Fibroblast of skin of right quadriceps (primary cell): ENCODE measurements at places on chromosomes 6 and 20.

DNA sequence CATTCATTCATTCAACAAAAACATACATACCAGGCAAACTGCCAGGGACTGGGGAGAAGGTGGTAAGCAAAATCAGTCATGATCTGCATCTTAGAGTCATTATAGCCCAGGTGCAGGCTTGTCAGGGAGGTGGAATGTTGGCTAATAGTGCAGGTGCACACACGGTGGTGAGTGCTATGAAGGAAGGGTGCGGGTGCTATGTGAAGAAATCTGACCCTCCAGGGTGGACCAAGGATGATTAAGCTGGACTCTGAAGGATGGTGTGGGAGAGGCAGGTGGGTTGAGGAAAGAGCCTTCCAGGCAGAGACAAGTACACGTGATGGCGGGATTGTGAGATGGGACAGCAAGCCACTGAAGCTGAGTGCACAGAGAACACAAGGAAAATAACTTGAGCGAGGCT lies 77.4 kb downstream of the B3GAT2 start:
- no peak for DNase-seq

DNA sequence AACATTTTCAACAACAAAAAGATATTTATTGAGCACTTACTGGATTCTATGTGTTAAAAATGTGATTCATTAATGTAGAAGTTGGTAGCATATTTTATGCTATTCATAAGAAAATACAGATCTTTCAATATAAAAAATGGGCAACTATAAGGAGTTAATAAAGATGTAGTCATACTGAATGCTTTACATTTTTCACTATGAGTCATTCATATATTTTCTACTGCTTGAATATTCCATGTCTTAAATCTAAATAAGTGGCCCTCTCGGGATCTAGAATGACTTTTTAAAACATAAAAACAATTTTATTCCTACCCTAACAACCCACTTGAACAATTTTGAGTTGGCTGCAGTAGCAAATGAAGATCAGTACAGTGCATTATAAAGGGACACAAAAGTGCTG lies 362.1 kb downstream of the PHF3 start:
- DNase-seq, result peak; percentile 35

- no peak for DNase-seq
These were observed 122.6 kb upstream of the ID4 start for GRCh38 chr6:19714434-19715166.

DNA sequence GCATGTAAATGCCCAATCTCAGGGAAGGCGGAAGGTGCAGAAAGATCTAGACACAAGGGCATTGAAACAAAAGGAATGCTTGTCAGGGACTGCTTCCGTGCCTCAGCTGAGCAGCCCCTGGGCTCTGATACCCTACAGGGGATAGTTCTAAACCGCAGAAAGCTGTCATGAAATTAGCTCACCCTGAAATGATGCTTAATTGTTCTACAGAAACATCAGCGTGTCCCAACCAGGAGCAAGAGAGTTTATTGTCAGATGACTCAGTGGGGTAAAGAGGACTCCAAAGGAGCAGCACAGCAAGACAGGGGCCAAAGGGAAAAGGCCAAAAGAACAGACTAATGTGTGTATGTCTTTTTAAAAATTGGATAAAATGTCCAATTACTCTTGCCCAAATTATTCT lies 258.4 kb upstream of the JARID2 start:
- no peak for DNase-seq

- DNase-seq, result no peak
These were observed 50.5 kb upstream of the GCM1 start for GRCh38 chr6:53199156-53199555.

- peak; percentile 70 for DNase-seq
These were observed 85.4 kb upstream of the PRSS16 start for GRCh38 chr6:27161946-27162603.

GRCh38 chr20:31565699-31566318 lies 39.3 kb upstream of the ID1 start:
- no peak for DNase-seq

DNA sequence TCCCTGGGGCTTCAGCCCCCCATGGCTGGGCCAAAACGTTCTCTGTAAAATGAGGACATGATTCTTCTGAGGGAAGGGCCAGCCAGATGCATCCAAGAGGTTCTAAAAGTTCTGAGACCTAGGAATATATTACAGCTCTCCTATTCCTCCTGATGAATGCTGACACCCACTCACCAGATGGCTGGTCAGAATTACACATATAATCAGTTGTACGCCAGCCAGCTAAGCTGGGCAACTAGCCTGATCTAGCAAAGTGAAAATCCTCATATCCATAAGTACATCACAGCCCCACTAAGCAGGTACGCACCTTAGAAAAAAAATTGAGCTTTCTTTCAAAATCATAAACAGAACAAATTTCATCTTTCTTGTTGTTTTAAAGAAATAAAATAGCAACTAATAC lies 34.8 kb downstream of the C6orf118 start:
- DNase-seq, result no peak

DNA sequence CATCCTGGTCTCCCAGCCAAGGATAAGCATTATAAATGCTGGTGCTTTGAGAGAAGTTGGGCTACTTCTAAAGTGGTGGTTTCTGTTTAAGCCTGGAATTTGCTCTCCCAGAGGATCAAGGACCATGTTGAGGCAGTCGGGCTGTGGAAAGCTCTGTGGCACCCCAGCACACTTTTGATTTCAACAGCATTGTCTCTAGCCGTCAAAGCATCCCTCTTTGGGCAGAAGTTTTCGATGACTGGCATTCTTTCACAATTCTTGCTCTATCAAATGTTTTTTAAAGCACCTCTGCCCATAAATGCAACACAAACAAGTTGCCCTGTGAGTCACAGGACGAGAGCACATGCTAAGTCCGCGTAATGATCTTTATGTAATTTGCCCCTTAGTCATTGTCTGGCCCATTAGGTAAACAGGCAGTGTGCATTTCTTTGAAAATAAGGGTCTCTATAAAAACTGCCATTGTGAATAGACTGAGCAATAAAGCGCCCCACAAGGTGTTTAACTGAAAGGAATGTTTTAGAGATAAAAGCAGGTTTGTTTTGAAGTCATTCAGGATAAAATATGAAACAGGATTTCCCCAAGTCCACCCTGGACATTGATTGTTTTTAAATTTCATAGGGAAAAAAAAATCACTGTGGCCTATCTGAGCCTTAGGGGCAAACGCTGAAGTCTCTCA lies 44.7 kb upstream of the FOXQ1 start:
- no peak for DNase-seq

DNA sequence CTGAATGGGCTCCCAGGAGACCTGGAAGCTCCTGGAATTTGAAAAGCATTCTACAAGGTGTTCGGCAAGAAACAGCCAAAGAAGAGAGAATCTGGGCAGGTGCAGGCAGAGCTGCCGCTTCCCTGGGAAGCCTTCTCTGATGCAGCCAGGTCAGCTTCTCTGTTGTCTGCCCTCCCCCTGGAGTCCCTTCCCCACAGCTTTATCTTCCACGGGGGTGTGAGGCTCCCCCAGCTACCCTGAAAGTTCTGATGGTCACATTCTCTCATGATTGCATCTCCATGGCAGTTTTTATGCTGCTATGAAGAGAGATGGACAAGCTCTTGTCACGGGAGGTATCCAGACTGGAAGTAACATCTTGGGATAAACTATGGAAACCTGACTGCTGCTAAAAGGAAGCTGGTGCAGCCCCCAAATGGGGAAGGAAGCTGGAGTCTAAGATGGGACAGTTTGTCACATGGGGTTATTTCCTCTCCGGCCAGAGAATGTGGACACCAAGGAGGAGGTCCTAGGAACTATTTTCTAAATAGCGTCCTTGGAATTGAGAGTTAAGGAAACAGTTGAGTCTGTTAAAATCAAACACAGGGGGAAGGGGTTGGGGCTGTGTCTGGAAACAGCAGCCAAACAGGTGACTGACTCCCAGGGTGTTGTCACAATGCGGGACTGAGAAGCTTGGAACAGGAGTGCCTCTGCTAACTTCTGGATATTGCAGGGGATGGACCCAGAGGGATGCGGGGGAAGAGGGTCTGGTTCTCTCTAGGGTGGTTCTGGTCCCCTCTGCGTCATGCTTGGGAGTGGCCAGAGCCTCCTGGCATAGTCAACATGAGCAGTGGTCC lies 91.1 kb downstream of the ASXL1 start:
- DNase-seq, result no peak

- DNase-seq, result peak; percentile 15
These were observed 579.1 kb downstream of the BMP2 start for GRCh38 chr20:7346562-7346961.

DNA sequence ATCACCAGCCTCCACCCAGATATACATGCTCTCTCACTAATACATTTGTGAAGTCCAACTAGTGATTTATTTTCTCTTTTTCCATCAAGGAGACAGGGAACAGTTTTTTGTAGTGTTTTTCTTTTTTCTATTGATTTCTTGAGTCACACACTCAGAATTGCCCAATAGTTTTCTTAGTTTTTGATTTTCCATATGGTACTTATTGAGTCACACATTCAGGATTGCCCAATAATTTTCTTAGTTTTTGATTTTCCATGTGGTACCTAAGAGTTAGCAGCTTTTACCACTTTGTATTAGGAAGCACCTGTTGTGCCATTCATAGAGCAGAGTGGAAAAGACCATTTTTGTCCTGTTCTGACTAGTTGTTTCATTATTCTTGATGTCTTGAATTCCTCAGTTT lies 1268.8 kb downstream of the EPHA7 start:
- no peak for DNase-seq

- DNase-seq, result no peak
These were observed 44.8 kb upstream of the BCLAF1 start for GRCh38 chr6:136334465-136334846.

DNA sequence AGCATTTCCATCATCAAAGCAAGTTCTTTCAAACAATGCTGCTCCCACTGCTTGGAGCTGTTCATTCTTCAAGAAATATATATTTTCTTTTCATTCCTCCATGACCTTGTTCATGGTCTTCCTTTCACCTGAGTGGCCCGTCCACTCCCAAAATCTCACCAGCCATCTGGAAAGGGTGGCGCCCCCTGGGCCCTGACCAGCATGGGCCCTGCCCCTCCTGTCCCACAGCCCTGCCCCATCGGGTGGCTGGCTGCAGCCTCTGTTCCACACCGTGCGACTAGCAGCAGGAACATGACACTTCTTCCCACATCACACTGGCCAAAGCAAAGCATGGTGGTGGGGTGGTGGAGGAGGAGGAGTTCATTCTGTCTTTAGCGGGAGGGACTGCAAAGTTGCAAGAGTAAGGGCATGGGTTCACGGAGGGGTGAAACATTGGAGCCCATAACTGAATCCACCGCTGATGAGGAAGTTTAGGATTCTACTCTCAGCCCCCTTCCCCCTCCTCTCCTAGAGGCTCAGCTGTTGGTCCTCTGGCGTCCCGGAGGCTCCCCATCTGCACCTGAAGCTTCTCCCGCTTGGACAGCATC lies 195.2 kb upstream of the SLC24A3 start:
- DNase-seq, result no peak

- DNase-seq, result no peak
These were observed 43.4 kb upstream of the TFAP2A start for GRCh38 chr6:10458287-10458686.

- no peak for DNase-seq
These were observed 19.7 kb downstream of the TSHZ2 start for GRCh38 chr20:52991830-52992229.

DNA sequence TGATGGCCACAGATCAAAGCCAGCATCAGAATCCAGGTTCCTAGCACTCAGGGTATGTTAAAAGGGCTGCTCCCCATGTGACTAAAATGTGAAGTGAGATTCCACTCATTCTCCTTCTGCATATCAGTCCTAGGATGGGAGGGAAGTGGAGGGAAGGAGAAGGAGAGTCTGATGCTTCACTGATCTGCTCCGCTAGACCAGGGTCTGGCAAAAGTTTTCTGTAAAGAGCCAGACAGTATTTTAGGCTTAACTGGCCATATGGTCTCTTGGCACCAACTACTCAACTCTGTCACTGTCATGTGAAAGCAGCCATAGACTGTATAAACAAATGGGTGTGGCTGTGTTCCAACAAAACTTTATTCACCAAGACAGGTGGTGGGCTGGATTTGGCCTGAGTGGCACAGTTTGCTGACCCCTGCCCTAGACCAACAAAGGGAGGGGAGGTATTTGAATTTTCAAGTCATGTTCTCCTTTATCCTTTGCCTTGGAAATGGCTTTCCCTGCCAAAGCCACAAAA lies 22.6 kb downstream of the GHRH start:
- no peak for DNase-seq

GRCh38 chr20:16390991-16391390 lies 182.3 kb downstream of the KIF16B start:
- DNase-seq, result no peak

DNA sequence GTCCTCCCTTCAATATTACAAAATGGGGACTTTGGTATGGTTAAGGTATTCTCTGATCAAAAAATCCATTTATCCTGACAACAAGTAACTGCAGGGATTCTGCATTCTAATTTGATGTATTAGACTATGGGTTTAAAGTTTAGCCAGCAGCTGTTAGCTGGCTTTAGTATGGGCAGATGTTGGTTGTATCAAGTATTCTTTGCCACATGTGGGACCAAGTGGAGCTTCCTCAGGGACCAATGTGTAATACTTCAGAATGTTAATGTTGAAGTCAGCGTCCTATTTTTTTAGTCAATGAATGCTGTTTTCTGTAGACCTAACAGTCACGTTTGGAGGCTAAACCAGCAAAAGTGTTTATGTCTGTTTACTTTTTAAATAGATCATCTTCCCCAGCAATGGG lies 41.4 kb downstream of the MOXD1 start:
- DNase-seq, result no peak

DNA sequence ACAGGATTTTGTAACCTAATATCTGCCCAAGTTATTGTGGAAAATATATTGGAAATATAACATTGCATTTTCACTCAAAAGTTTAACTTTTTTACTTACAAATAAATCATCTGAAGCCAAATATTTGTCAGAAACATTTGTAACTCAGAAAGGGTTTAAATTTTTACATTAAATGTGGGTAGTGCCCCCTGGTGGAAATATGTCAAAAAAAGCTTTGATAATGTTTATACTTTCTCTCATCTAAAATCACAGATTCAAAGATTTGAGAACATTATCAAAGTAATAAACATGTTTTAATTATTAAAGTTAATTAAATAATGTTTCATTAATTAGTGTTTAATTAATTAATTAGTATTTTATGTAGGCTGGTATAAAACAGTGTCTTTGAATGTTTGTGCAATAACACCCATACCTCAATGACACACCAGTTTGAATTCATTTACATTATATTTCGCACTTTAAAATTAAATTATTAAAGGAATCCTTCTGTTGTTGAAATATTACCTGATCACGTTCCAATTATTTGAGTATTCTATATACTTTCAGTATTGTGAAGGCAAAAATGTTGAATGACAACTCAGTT lies 320.1 kb upstream of the FKBP1C start:
- no peak for DNase-seq

DNA sequence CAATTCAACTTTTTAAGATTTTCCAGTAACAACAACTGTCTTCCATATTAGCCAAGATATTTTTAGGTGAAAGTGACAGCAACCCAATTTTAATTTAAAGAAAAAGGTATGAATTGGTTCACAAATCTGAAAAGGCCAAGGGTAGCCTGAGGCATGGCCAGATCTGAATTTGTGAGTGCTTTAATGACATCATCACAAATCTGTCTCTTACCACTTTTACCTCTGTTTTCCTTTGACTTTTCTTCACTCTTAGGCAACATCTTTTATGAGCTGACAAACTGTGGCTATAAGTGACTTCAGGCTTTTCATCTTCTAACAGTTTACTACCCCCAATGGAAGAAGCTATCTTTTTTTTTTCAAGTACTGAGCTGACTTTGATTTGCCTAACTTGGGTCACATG lies 44.5 kb upstream of the PKIB start:
- no peak for DNase-seq

GRCh38 chr20:6051505-6051904 lies 2.4 kb downstream of the LRRN4 start:
- DNase-seq, result peak; percentile 63

- no peak for DNase-seq
These were observed 69.0 kb downstream of the SAMD5 start for GRCh38 chr6:147577488-147577887.

GRCh38 chr6:148898376-148899014 lies 151.7 kb downstream of the UST start:
- DNase-seq, result peak; percentile 27
